ENCODE measurements at places on chromosomes 3 and 15. TPM values are rescaled to one million over a fixed set of nuclear protein-coding genes. Genes with fewer than 3 reads are reported as not detected.

DNA sequence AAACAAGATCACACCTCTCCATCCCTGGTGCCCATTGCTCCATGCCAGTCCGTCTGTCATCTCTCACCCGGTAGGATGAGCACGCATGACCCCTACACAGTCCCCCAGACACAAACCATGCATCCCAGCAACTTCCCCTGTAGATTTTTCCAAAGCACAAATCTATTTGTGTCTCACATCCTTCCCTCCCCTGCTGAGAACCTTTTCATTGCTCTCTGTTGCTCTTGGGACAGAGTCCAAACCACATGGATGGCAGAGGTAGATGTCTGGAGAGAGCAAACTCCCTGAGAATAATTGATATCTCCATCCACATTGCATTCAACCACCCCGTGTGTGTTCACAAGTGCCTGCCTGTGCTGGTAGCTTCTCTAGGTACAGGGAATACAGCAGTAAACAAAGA lies 29.9 kb upstream of the LRTM1 start:
- DNase-seq, result no peak

GRCh38 chr3:187750006-187750512 lies 4.8 kb upstream of the BCL6 start:
- no peak for DNase-seq

DNA sequence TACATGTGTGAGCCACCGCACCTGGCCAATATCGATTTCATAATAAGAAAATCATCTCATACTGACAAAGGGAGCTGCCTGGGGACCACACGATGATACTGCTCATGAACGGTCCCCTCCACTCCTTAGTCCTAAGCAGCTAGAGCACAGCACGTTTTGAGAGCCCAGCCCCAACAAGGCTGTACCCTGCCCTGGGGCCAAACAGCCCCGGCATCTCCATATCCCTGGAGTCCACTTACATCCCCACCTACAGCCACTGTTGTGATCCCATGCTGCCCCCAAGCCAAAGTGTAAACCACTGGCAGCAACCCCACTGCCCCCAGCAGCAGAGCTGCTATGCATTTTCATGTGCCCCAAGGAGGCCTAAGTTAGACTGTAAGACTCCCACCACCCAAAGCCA lies 52.8 kb downstream of the ADAM10 start:
- DNase-seq, result no peak

SLC41A3 gene
- total RNA-seq, result 34.9 TPM

DNA sequence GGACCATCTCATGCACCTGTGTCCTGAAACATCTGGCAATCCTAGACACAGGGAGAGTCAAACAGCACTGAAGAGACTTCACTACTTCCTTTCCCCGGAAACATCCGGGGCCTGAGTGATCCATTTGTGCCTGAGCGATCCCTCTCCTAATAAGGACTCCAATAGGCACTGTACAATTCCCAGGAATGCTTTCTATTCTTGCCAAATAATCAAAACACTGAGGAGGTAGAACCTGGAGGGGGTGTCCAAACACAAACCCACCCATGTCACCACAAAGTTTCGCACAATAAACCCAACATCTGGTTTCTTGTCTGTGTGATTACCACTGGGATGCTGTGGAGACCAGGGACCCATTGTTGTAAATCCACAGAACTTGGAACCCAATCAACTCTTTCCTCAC lies 205.0 kb downstream of the OPA1 start:
- DNase-seq, result no peak

DNA sequence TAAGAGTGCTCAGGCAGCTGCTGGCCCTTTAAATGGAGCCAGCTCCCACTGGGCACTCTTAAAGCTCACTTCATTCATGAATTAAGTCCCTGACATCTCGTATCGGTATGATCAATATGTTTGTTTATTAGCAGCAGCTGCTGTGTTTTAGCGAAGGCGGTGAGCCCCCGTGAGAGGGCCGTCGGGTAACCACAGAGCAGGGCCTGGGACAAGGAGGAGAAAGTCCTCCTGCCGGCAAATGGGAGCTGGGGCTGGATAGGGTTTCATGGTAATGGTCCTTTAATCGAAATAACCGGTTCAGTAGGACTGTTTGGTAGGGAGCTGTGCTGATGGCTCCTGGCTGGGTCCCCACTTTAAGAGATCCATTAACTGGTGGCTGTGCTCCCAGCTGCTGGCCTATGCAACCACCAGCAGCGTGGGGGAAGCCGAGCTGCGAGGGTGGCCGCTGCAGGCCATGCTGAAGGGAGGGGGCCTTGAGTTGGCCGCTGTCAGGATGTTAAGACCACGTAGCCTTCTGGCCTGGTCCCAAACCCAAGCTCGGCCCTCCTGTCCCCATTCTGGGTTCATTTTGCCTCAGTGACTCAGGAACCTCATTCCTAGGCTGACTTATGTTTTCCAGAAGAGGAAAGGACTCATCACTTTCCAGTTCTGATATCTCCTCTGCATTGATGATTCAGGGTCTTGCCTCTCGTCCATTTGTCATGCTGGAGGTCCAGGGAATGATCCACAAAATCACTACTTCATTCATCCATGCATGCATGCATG lies 67.6 kb upstream of the NTRK3 start:
- no peak for DNase-seq

- DNase-seq, result peak; percentile 67
Observed at GRCh38 chr3:69671082-69671952, 67.9 kb upstream of the MITF start.

DNA sequence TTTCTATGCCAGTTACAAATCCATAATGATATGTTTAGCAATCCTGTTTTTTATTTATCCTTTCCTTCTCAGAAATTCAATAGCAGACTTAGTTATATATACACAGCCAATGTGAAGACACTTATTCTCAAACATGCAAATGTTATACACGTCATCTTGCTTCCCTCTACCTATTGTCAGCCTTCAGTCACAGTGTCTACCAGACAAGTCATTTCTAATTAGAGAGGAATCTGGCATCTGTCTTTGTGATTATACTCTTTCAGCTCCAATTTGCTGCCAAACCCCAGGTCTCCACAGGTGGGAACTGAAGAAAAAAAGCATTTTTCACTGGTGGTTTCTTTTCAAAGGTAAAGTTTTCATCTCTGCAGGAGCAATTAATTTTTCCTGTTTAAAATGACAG lies 793.1 kb downstream of the AGBL1 start:
- no peak for DNase-seq

GRCh38 chr3:31132132-31132769 lies 237.8 kb upstream of the GADL1 start:
- DNase-seq, result peak; percentile 65

FANCD2OS gene
- not detected for total RNA-seq

DNA sequence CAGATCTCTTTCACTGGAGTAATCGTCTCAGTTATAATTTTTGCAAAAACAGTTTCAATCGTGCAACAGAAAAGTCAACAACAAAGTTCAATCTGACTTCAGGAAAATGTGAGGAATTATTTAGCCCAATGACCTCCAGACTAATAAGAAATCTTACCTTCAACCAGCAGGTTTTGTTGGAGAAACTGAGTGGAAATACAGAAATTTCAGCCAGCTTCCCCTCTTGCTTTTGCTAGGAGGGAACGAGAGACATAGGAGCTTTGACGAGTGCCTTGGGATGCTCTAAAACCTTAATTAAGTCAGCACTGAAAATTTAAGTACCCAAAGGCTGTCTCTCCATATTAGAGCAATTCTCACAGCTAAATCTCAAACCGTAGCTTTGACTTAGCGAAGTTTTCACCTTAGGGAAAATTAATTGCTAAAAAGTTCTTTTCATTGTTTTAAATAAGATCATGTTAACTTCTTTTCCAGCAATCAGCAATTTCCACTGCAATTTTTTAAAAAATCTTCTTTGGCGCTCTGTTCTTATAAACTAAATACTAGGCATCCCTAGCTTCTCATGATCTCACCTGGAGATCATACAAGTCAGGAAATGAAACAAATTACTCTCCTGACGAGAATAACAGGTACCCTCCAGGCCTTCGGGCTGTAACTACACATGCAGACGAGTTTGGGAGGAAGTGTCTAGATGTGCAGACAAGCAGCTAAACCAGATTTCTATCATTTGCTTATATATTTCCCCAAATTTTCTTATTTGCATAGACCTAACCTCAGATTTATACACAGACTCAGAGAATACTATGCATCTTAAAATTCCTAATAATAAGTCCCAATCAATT lies 250.2 kb downstream of the FAM43A start:
- no peak for DNase-seq

GRCh38 chr15:49900903-49901235 lies 218.2 kb downstream of the ATP8B4 start:
- no peak for DNase-seq

GRCh38 chr3:94784274-94784673 lies 721.4 kb downstream of the NSUN3 start:
- no peak for DNase-seq

DNA sequence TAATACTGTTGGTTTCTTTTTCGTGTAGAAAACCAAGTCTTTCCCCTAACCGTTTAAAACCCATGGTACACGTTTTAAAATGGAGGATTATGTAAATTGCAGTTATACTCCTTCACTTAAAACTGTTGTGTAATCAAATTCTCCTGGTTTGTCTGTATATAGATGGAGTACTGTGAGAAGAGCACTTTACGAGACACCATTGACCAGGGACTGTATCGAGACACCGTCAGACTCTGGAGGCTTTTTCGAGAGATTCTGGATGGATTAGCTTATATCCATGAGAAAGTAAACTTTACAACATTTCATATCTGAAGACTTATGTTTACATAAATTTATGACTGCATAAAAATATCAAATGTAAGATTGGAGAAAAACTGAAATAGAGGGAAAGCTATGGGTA lies 51.2 kb downstream of the SRP14 start:
- DNase-seq, result no peak

DNA sequence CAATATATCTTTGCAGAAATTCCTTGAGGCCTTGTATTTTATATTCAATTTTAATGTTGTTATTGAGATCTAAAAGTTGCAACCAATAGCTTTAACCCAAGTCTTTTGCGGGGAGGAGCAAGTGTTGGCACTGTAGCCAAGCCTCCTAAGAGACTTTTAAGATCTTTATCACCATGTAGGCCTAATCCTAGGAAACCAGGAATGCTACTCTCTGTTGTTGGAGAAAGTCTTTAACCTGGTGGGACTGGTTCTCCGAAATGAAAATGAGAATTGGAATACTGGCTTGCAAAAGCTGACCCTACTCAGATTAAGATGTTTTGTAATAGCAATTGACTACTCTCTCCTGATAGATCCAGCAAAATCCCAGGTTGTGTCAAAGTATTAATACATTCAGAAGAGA lies 25.8 kb downstream of the SHC4 start:
- no peak for DNase-seq

DNA sequence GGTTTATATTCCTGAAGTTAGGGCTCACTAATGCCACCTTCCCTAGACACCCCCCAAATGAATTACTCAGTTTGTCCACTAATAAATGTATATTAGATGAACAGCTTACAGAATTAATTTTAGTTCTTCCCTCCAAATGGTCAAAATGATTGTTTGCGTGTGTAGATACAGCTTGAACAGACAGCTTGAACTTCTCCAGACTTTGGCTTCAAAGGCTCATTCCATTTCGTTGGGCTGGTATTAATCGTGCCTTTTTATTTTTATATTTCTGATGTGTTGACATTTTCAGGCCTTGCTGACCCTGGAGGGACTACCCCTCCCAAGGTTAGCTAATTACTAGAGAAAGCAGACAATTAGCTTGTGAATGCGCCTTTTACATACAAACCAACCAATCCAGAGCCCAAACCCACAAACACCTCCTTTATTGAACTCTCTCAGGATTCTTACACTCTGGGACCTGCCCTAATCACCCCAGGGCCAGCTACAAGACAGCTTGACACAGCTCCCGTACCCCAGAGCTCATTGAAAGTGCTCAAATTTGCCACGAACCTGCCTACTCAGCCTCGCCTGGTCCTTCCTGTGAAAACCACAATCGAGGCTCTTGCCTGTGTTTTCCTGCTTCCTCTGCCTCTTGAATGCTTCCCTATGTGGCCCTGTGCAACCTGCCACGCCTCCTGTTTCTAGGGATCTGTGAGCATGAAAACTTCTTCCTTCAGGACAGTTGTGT lies 40.3 kb downstream of the RPL22L1 start:
- no peak for DNase-seq

GRCh38 chr3:166283840-166284239 lies 446.6 kb upstream of the BCHE start:
- DNase-seq, result peak; percentile 85

DOCK3 gene
- total RNA-seq, result 0.34 TPM

COLQ gene
- total RNA-seq, result 1.4 TPM

DNA sequence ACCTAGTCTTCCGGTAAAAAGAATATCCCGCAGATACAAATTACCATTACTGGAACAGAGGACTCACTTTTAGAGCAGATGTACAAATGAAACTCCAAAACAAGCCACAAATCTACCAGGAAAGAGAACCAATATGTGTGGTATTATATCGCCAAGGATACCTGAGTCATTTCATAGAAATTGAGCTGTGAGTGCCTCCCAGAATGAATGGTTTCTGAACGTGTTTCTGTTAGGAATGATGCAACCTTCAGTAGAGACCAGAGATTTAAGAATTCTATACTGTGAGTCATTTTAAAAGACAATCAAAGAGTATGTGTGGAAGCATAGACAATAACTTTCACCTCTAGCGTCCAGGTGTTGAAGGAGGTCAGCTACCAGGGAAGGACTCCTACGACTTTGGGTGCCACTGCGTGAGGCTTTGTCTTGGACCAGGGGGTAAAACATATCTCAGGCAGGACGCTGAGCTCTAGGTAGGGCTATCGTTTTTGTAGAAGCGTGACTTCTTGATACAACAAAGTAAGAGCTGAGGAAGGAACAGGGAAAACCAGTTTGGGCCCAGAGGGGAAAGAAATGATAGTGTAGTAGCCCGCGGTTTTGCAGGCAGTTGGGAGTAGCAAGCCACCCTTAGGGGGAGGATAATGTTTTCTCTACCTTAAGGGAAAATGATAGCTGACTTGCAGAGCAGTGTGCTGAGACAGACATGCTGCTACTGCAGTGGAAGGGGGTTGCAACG lies 210.4 kb downstream of the TP63 start:
- DNase-seq, result peak; percentile 94

DNA sequence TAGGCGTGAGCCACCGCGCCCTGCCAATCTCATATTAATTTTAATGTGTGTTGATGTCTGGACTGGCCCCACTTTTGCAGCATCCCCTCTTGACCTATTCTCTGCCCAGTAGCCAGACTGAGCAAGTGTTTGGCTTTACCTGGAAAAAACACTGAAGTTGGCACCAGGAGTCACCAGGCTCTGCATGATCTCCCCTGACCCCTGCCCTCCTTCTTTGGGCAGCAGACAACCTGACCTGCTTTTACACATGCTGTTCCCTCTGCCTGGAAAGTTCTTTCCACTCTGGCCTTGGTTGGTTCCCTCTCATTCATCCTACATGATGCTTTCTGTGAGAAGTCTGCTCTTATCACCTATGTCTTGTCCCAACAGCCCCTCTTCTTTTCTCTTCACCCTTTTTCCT lies 67.9 kb upstream of the SLC2A2 start:
- DNase-seq, result no peak

GRCh38 chr3:168693870-168694269 lies 598.1 kb upstream of the GOLIM4 start:
- no peak for DNase-seq

CHRNB4 gene
- not detected for total RNA-seq

- DNase-seq, result no peak
Observed at GRCh38 chr15:47475336-47475735, 242.0 kb upstream of the SEMA6D start.

GNAT1 gene
- not detected for total RNA-seq

GRCh38 chr3:71360180-71360579 lies 223.3 kb downstream of the FOXP1 start:
- DNase-seq, result no peak

Measured in MCF 10A (cell line).